ENCODE measurements at places on chromosomes 13 and 19. TPM values are rescaled to one million over a fixed set of nuclear protein-coding genes. Genes with fewer than 3 reads are reported as not detected.
A peak's percentile ranks its signal among the peaks of the same experiment; 100 is the strongest.

Gene NDUFA13
- total RNA-seq: 393 TPM

GRCh38 chr19:10460714-10461046, 40.3 kb downstream of the PDE4A start:
- no peak overlapping the region for H3K27ac ChIP-seq
- no peaks in the 10 kb centered on the region for H3K27me3 ChIP-seq
- DNase-seq: no peak
- H3K4me3 ChIP-seq: no peak overlapping the region
- peaks cover 12% of the 10 kb centered on the region for H3K4me1 ChIP-seq
- H3K36me3 ChIP-seq: peaks cover 64% of the 10 kb centered on the region

DNA sequence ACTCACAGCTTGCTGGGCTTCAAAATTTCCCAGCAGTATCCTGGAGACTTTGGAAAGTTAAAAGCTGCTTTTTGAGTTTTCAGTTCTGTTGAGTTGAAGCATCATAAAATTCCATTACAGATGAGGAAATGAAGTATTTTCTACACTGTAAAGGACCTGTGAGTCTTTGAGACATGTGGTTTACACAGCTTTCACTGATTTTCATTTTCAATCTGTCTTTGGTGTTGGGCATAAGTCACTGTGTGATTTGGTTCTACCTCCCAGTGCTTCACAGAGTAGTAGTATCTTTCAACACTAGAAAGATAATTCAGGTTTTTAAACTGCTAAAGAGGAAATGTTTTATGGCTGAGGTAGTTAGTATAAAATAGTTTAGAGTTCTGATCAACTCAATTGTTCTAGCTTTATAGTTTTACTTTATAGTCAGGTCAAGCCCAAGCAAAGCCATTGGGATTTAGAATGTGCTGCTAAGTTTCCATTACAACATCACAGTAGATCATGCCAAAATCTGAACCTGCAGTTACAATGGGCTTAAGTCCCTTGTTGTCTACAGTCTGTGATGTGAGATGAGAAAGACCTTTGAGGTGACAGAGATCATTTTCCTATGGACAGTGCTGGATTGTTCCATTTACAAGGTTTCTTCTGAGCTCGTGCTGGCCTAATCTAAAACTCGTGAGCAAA, 161.6 kb downstream of the FLT1 start:
- DNase-seq: no peak
- H3K27me3 ChIP-seq: no peaks in the 10 kb centered on the region
- no peak overlapping the region for H3K27ac ChIP-seq
- H3K36me3 ChIP-seq: no peaks in the 10 kb centered on the region
- no peak overlapping the region for H3K4me3 ChIP-seq
- peaks cover 4% of the 10 kb centered on the region for H3K4me1 ChIP-seq

Gene ZNF799
- total RNA-seq: 10.0 TPM

- H3K4me3 ChIP-seq: no peak overlapping the region
- H3K27me3 ChIP-seq: no peaks in the 10 kb centered on the region
- H3K27ac ChIP-seq: no peak overlapping the region
Observed at GRCh38 chr13:46405457-46405856, 18.4 kb upstream of the RUBCNL start.

DNA sequence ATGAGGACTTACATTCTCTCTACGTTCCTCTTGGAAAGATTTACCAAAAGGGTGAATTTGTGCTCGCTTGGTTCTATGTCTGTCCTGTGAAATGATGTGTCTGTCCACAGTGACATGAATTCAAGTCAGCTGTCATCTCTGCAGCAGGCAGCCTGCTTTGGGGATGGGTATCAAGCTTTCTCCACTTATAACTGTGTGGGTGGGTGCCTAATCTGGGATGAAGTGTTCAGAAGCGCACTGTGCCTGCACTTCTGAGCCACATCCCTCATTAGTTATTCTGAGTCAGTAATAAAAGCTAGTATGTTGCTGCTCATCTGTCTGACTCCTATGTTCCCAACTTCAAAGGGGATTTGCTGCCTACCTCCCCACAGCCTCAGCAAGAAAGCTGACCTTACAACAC, 86.1 kb upstream of the TUBA3C start:
- no peaks in the 10 kb centered on the region for H3K27me3 ChIP-seq
- no peak for DNase-seq
- no peaks in the 10 kb centered on the region for H3K4me1 ChIP-seq
- no peaks in the 10 kb centered on the region for H3K36me3 ChIP-seq

- H3K27me3 ChIP-seq: no peaks in the 10 kb centered on the region
- H3K27ac ChIP-seq: no peak overlapping the region
- H3K4me1 ChIP-seq: peaks cover 47% of the 10 kb centered on the region
- peaks cover 41% of the 10 kb centered on the region for H3K36me3 ChIP-seq
Observed at GRCh38 chr19:3401004-3401768, 34.8 kb downstream of the NFIC start.

DNA sequence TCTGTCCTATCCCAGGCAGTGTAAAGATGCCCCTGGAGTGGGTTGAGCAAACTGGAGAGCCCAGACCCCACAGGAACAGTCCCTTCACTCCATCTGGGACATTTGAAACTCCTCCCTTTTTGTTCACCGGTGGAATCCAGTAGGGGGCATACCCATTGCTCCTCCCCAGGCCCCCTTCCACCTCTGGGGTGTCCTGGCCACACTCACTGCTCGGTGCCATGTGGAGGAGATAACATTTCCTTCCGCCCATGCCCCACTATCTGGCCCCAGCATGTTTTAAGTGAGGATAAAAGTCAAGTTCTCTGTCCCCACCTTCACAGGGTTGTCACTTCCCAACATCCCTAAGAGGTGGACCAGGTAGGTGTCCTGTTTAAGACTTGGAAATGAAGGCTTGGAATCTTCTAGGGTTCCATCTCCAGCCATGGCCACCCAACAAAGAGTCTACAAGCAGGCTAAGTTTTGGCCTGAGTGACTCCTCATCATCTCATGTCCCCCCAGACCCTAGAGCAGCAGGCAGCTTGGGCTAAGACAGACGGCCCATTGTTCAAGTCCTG, 9.3 kb downstream of the ZNF526 start:
- H3K4me1 ChIP-seq: peaks cover 13% of the 10 kb centered on the region
- H3K27ac ChIP-seq: no peak overlapping the region
- H3K36me3 ChIP-seq: peaks cover 96% of the 10 kb centered on the region
- H3K27me3 ChIP-seq: no peaks in the 10 kb centered on the region
- no peak overlapping the region for H3K4me3 ChIP-seq

DNA sequence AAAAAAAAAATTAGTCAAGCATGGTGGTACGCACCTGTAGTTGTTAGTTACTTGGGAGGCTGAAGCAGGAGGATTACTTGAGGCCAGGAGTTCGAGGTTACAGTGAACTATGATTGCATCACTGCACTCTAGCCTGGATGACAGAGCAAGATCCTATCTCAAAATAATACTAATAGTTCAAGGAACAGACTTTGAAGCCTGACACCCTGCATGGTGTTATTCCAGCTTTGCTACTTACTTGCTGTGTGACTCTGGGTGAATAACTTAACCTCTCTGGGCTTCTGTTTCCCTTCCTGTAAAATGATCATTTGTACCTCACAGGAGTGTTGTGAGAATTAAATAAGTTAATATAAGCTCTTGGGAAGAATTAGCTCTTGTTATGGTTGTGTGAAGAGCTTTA, 3.5 kb upstream of the FOSB start:
- no peak for DNase-seq
- H3K36me3 ChIP-seq: no peaks in the 10 kb centered on the region
- peaks cover 21% of the 10 kb centered on the region for H3K4me1 ChIP-seq
- peaks cover 8% of the 10 kb centered on the region for H3K27me3 ChIP-seq
- no peak overlapping the region for H3K27ac ChIP-seq

Gene CYP2B6
- not detected for total RNA-seq

DNA sequence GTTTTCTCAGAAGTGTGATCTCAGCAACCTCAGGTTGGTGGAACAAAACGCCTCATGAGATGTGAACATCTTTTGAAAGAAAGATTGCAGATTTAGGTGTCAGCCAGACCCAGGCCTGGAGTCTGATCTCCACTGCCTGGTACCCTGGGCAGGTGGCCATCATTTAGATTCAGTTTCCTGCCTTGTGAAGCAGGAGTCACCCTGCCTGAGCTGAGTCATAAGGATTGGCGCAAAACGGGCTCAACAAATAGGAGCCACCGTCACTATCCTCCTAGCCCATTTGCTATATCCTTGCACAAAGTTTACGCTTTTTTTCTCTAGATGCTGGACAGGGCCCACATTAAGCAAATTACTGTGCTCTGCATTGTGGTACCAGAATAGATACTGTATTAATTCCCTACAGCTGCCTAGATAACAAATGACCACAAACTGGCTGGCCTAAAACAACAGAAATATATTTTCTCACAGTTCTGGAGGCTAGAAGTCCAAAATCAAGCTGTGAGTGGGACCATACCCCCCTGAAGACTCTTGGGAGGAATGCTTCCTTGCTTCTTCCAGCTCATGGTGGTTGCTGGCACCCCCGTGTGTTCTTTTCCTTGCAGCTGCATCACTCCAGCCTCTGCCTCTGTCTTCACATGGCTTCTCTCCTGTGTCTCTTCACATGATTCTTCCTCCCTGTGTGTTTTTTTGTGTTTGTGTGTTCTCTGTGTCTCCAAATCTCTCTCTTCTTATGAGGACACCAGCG, 38.2 kb downstream of the TNFSF11 start:
- no peak overlapping the region for H3K4me3 ChIP-seq
- H3K36me3 ChIP-seq: no peaks in the 10 kb centered on the region
- no peak overlapping the region for H3K27ac ChIP-seq
- no peak for DNase-seq

GRCh38 chr19:33556261-33556660, 34.7 kb upstream of the PEPD start:
- no peak overlapping the region for H3K4me3 ChIP-seq
- H3K27ac ChIP-seq: no peak overlapping the region
- no peak for DNase-seq
- no peaks in the 10 kb centered on the region for H3K36me3 ChIP-seq
- no peaks in the 10 kb centered on the region for H3K27me3 ChIP-seq

- H3K27ac ChIP-seq: peak within 1 kb of the TSS; percentile 71
- H3K4me3 ChIP-seq: peak within 1 kb of the TSS; percentile 68
- peaks cover 56% of the 10 kb centered on the region for H3K36me3 ChIP-seq
- peak; percentile 86 for DNase-seq
Observed at GRCh38 chr19:18437491-18438330, at the start of gene ISYNA1. ISYNA1 (minus strand) TSS chr19:18438133; CDS start chr19:18437979, 154 bp downstream.

DNA sequence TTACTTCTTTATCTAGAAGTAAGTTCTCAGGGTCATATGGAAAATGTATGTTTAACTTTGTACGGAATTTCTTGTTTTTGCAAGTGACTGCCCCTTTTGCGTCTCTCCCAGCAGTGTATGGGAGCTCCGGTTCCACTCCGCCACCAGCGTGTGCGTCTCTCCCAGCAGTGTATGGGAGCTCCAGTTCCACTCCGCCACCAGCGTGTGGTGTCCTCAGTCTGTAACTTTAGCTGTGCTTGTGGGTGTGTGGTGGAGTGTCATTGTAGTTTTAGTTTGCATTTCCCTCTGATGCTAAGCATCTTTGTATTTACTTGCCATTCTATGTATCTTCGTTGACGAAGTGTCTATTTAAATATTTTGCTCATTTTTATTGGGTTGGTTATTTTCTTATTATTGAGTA, 2.4 kb downstream of the CUL4A start:
- DNase-seq: no peak
- peaks cover 11% of the 10 kb centered on the region for H3K36me3 ChIP-seq

GRCh38 chr13:59982631-59983382, 180.9 kb downstream of the DIAPH3 start:
- no peak overlapping the region for H3K27ac ChIP-seq
- no peaks in the 10 kb centered on the region for H3K27me3 ChIP-seq
- no peak for DNase-seq
- no peaks in the 10 kb centered on the region for H3K4me1 ChIP-seq
- H3K36me3 ChIP-seq: no peaks in the 10 kb centered on the region

DNA sequence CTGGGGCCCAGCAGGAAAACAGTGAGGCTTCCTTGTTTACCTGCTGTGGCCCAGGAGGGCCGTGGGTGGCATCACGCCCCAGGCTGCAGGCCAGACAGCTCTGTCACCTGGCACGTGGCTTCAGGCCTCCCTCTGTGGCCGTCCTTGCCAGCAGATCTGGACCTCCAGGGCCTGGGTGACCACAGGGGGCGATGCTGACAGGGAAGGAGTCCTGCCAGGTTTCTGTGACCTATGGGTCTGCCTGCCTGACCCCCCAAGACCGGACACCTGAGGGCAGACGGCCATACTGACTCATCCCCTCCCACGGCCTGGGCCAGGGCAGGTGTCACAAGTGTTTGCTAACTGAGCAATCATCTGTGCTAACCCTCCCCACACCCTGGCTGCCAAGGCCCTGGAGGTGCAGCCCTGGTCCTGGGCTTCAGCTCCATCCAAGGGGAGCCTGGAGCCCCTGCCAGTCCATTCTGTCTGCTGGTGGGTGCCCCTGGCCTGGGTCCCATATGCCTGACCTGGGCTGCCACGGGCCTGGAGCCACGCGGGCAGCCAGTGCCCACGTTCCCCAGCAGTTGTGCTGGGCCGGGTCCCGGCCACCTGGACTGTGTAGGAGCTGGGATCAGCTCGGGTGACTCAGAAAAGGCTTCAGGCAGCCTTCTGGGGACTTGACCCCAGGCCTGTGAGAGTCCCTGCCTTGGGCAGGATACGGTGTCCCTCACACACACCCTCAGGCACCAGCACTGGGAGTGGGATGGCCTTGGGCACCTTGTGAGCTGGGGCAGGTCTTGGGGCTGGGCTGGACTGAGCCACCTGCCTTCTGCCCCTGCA, 3.7 kb downstream of the CDC34 start:
- no peak overlapping the region for H3K27ac ChIP-seq
- no peak for DNase-seq
- H3K4me3 ChIP-seq: no peak overlapping the region
- H3K4me1 ChIP-seq: peaks cover 37% of the 10 kb centered on the region

DNA sequence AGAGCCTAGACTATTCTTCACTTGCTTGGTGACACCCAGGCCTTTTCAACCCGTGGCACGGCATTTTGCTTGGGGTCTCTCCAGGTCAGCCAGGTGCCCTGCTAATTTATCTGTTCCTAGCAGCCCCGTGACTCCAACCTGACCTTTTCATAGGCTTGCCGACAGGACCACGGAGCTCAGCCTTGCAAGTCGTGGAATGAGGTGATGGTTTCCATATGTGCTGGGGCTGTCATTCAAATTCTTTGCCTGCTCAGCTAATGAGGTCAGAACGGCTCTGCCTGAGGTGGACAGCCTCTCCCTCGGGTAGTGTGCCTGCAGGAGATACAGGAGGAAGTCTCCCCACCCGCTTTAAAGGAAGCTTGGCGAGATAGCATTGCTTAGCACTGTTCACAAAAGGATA, 61.0 kb downstream of the SHISA2 start:
- H3K36me3 ChIP-seq: no peaks in the 10 kb centered on the region
- no peak overlapping the region for H3K27ac ChIP-seq
- no peaks in the 10 kb centered on the region for H3K4me1 ChIP-seq
- H3K27me3 ChIP-seq: no peaks in the 10 kb centered on the region
- no peak for DNase-seq

DNA sequence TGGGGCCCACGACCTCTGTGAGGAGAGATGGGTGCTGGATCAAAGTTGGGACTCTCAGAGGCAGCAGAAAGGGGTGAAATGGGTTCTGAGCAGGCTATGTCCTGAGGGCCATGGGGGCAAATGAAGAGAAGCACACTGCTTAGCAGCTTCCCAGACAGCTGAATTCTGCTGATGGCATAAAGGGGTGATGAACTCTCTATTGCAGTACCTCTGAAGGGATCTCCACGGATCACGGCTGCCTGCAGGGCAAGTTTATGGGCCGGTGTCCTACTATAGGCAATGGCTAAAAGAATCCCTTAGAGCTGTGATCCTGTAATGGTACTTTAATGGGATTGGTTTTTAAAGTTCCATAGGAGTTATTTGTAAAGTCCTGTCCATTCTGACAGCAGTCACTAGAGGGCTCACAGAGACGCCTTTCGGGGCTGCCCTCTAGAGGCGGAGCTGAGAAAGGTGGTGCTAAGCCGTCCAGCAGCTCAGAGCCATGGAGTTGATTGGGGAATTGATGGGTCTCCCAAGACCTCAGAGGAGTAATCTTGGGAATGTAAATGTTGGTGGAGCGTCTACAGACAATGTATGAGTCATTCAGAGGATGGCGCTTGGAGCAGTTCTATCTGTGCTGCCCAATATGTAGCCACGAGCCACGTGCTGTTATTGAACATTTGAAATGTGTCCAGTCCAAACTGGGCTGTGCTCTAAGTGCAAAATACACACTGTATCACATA, 287.3 kb downstream of the COG6 start:
- H3K27me3 ChIP-seq: no peaks in the 10 kb centered on the region
- H3K4me3 ChIP-seq: no peak overlapping the region
